Activated CD4-positive, alpha-beta T cell treated with anti-CD3 and anti-CD28 coated beads, Interleukin-10, Interleukin-2, amounts not matched to agents 100 ng/mL and 50 ng/mL, durations not matched to agents 16 hours and 8 hours (primary cell): ENCODE measurements at places on chromosomes 12 and 14.

DNA sequence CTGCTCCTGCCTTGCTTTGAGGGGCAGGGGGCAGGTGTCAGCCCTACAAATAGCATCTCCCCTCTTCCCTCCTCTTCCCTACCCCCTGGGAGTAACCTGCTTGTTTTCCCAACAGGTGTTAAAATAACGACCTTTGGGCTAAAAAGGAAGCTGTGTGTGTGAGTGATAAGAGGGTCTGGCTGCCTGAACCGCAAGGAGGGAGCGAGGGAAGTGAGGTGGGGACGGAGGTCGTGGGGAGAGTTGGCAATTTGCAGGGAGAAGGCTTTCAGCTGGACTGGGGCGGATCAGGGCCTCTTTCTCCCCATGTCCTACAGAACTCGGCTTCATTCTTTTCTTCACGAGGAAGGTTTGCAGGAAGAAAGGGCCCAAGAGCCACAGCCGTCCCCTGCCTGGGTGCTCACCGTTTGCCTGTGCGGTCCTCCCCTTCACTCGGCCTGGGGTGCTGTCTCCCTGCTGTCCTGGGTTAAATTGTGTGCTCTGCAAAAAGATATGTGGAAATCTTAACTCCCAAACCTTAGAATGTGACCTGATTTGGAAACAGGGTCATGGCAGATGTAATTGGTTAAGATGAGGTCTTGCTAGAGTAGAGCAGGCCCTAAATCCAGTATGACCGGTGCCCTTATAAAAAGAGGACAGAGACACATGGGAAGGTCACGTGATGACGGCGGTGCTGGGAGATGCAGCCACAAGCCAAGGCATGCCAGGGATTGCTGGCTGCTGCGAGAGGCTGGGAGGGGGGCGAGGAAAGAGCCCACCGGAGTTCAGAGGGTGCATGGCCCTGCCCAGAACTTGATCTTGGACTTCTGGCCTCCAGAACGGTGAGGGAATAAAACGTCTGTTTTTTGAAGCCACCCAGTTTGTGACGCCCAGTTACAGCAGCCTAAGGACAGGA is 38.7 kb upstream of the NCOR2 start:
- no peak for DNase-seq

DNA sequence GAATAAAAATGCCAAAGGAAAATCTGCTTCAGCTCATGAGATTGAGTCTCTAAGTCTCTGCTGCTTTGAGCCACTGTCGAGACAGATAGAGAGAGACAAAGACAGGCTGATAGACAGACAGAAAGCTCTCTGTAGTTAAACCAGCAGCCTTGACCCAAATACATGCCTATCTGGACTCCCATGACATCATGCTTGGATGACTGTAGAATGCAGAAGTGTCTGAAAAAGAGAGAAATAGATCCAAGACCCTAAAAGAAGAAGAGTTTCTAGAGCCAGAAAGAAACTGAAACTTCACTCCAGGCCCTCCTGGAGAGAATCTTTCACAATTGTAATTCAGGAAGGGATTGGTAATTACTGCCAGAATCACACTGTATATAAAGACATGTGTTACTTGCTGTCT is 122.6 kb upstream of the PLXNC1 start:
- no peak for DNase-seq

DNA sequence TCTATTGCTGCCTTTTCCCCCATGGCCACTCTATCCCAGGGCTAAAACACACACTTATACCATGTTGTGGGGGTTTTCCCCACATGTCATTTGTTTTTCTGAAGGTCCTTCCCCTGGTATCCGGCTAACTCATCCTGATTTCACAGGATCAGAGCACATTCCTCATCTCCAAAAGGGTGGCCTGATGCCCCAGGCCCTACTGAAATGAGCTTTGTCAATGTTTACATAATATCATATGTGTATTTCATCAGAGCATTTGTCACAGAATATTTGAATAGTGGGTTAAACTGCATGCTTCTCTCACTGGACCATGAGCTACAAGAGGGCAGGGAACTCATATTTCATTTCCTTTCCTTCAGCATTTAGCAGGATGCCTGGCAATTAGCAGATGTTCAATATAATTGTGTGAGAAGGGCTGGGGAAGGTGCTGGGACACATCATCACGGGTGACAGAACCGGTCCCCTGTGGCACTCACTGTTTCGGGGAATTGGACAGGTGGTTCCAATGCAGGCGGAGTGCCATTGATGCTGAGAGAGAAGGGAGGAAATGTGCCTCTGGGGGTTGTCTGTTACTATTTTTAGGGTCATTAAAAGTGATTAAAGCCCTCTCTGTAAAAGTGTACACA is 26.8 kb downstream of the EMP1 start:
- DNase-seq: no peak

DNA sequence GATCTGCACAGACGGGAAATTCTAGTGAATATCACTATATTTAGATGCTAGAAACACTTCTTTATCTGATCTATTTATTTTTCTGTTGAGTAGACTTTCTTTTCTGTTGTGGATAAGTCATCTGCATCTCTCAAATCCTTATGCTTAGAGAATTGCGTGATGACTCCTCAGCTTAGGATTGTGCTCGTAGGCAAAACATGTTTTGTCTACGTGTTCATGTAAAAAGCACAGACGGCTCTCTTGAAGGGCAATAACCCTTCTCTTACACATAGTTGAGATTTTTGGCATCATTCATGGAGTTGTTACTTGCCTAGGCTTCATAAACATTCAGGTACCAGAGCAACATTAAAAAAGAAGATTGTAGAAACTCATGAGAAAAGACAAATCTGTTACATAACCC is 18.6 kb downstream of the PPFIBP1 start:
- DNase-seq: no peak

GRCh38 chr12:71967211-71967610 is 28.6 kb downstream of the TPH2 start:
- no peak for DNase-seq

DNA sequence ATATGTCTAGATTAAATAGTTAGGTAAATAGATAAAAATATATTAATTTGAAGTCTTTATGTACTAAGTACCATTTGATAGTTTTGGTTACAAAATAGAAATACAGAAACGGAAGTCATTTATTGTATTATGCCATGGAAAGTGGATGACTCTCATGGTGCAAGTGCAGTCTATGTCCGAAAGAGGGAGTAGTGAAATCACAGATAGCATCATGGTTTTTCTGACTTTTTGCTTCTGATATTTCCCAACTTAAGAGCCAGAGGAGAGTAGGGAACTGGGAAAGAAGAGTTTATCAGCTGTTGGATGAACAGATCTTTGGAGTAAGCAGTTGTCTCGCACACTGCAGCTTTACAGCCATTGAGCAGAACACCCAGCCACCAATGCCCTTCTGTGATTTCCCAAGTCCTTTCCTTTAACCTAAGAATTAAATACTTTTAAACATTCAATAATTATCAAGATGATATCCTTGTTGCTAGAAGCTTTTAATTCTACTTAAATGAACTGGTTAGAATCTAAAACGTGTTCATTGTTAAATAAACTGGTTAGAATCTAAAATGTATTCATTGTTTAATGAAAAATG is 18.4 kb upstream of the SRGAP1 start:
- peak; percentile 33 for DNase-seq

DNA sequence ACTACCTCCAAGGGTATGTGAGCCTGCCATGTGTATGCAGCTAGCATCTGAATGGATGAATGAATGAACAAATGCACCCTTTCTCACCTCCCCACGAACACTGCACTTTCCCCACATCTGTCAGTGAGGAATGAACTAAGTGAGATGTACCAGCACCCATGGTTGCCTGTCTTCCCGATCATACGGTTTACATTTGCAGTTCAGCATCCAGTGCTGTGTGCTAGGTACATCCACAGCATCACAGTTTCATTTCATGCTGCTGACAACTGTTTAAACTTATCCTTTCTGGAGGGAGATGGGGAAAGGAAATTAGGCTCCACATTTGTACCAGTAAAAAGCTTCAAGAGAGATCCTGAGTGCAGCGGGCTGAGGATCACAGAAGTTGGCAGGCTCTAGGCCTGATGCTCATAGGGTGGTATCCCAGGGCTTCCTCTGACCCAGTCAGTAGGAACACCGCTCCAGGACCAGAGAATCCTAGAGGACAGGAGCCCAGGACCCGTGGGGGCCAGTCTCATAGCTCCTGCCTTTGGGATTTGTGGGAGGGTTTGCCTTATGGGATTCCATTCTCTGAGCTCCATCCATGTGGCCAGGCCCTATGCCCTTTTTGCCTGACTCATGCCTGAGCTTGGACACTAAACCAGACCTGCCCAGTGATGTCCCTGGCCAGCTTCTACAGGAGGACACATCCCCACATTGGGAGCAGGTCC is 294.5 kb downstream of the CACNA1C start:
- DNase-seq: no peak

DNA sequence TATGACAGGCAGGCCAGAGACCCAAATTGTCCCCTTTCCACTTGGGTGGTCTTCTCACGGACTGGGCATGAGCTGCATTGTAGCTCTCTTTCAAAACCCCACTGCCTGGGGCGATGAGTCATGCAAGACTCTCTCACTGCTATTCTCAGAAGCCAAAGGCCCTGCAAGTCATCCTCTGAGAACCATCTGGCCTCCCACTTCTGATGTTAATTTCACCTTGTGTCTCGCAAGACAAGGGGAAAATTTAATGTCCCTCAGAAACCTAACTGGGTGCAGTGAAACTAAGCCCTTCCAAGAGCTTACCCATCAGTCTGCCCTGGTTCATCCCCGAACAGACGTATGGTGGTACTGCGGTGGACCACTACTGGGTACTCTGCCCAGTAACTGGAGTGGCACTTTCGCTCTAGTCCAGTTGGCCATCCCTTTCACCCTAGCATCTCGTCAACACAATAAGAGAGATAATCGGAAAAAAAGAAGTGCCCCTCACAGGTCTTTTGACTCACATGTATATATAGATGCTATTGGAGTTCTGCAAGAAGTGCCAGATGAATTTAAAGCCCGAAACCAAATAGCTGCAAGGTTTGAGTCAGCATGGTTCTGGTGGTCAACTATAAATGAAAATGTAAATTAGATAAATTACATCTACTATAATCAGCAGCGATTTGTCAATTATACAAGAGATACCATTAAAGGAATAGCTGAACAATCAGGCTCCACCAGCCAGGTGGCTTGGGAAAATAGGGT is 31.3 kb upstream of the LALBA start:
- peak; percentile 6 for DNase-seq
